Activated CD4-positive, alpha-beta T cell treated with anti-CD3 and anti-CD28 coated beads for 36 hours (primary cell): ENCODE measurements at places on chromosomes 11 and 22.
A peak's percentile ranks its signal among the peaks of the same experiment; 100 is the strongest.

DNA sequence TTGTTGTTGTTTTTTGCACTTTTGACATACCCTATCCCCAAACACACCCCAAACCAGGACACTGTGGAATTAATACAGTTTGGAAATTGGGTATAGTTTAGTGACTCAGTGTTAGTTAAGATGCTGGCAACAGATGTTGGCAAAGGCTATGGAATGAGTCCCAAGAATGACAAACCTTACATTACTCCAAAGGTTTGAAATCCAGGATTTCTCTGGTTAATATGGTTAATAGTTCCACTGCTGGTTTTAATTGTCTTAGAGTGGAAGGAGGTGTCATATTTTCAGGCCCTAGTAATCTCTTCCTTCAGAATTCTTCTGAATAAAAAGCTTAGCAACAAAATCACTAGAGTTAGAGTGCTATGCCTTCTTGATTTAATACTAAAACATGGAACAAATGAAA is 775 bp downstream of the LPXN start:
- no peak for DNase-seq

DNA sequence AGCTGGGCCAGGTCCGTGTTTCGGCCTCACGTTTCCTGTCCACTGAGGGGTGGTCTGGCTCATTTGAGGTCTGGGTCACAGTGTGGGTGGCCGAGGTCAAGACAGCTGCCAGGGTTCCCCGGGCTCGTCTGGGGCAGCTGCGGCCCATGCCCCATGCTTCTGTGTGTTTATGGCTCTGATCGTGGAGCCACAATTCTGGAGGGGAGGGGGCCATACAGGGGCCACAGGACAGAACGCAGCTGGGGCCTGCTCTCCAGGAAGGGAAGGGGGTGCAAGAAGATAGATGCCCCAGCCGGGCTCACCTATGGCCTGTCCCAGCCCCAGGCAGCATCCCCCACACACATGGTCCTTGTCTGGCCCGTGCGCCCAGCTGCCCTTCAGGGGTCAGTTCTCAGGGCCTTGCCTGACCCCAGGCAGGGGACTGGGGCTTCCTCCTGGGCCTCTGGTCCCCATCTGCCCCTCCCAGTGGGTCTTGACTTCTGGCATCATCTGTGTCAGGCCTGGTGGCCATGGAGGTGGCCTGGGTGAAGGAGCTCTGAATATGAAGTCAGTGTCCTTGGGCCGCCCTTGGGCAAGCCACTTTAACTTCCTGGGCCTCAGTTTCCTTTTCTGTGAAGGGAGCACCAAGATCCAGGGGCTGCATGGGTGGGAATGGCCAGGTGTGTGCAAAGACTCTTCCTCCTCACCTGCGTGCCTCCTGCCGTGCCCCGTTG is 8.4 kb downstream of the TSPAN32 start:
- DNase-seq, result no peak

DNA sequence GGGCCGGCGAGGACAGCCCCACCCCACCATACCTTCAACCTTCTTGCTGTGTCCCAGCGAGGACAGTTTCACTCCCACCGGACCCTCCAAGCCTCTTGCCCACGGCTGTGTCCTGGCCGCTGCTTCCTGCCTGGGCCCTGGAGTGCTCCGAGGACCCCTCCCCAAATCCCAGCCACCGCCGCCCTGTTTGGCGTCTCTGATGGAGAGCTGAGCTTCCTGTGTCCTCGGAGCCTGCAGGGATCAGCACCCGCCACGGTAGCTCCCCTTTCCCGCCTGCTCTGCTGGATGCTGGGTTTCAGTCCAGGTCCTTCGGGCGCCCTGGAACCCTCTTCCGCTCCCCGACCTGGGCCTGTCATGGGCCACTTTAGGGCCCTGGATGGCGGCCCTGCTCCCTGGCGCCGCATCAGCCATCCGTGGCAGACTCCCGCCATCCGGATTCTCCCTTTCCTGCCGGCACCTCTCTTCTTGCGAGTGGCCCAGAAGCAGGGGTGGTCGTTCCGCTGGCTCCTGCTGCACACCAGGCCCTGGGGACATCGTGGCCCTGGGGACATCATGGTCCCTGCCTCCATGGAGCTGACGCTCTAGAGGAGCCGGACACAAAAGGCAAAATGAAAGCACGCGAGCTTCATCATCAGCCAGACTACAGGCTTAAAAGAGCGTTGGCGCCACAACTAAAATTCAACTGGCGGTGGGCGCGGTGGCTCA is 34.3 kb upstream of the GAL start:
- no peak for DNase-seq

DNA sequence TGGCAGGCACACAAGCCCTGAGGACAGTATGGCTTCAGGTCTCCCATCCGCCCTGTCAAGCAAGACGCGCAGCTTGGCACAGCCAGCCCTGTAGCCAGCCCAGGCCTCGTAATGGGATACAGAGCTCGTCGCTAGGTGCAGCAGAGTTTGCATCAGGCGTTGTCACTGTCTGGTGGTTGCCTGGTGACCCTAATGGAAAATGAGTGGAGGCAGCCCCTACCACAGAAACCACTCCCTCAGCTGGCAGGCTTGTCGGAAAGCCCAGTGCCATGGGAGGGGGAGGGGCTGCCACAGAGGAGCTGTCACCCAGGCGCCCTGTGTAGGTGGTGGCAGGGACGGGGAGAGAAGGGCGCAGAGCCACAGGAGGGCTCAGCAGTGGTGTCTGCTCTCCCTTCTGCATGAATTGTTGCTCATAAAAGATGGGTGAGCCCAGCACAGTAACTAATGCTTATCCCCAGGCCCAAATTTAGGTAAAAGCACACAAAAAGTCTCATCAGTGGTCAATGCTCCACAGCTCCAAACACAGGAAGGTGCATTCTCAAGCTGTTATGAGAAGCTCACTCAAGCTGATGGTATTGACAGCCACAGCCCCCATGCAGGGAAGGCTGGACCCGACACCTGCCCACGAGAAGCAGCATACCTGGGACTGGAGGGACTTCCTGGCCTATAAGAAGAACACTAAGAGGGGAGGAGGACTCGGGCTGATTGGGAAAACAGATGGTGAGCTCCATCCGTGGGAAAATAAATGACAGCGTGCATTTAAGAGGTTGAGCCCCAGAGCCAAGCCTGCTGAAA is 164.6 kb downstream of the ETS1 start:
- peak; percentile 97 for DNase-seq

GRCh38 chr11:23280088-23280487 is 419.8 kb upstream of the CCDC179 start:
- DNase-seq, result no peak

- DNase-seq, result no peak
Observed at GRCh38 chr11:77874206-77874605, 53.3 kb downstream of the AAMDC start.

- peak; percentile 78 for DNase-seq
Observed at GRCh38 chr11:67640021-67640757, 626 bp upstream of the TBX10 start.

GRCh38 chr11:122091835-122092234 is 24.2 kb downstream of the BLID start:
- no peak for DNase-seq

DNA sequence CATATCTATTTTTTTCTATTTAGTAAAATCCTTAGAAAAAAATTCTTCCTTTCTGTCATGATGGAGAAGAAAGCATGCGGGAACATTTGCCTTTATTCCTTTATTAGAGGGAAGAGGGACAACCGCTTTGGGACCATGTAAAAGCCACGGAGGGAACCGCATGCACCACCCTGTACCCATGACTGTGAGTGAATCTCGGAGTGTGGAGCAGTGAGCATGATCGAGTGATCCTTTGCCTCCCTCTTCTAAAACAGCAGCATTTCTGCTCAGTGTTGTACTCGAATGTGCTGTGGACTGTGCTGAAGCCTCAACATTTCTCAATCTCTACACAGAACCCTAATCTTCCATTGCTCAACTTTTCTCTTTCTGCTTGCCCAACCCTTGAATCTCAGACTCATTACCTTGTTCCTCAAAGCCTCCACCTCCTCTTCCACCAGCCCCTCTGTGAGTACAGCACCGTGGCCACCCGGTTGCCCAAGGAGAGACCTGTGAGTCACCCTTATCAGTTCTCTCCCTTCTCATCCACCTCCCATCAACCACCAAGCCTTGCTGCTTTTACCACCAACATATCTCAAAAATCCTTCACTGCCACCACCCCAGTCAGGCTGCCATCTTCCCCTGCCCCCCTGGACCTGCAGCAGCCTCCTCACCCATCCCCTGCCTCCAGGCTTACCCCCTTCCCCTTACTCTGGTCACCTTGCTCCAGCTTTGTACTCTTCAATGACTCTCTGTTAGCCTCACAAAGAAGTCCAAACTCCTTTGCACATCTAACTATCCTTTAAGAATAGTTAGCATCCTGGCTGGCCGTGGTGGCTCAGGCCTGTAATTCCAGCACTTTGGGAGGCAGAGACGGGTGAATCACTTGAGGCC is 103.1 kb downstream of the NAT10 start:
- peak; percentile 43 for DNase-seq

DNA sequence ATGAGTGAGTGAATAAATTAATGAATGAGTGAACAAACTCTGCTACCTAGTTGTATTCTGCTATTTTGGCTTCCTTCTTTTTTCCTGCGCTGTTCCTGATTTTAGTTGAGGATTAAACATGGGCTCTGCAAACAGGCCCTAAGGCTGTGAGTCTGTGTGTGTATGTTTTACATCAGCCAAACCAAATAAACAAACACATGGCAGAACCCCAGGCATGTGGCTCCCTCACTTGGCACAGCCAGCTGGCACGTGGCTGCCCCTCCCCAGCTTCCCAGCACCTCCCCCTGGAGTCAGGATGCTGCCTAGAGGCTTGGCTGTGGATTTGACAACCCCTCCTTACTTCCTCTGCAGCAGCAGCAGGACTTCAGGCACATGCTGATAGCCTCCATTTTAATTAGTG is 593.2 kb downstream of the INSC start:
- DNase-seq, result no peak
